NCI-H1105 treated with DMSO at 0.1 percent for 48 hours (cell line): ENCODE measurements at places on chromosomes 13 and 19.

- DNase-seq: no peak
Measured at GRCh38 chr19:52520013-52520412, 7.5 kb upstream of the ZNF808 start.

- DNase-seq: no peak
Measured at GRCh38 chr19:52451241-52451640, 2.1 kb upstream of the ZNF578 start.

- no peak for DNase-seq
Measured at GRCh38 chr19:29107831-29108230, 105.1 kb downstream of the UQCRFS1 start.

DNA sequence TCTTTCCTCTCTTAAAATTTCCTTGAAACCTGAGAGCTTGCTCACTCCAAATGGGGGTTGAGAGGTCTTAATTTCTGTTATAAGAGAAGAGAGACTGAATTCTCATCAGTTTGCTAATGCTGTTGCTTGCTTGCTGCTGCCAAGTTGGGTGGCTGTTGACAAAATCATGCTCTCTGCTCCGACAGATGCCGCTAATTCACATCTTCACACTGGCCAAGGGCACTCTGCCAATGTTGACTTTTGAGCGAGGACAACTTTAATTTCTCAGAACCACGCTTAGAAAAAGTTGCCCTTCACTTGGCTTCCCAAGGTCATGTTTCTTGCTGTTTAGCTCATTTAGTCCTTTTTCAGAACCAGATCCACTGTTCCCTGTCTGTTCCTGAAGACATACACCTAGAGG, 402.9 kb downstream of the HS6ST3 start:
- DNase-seq: peak; percentile 39

GRCh38 chr13:25973576-25973975, 78.2 kb downstream of the SHISA2 start:
- DNase-seq: no peak

GRCh38 chr13:41259875-41260501, 3.4 kb downstream of the MTRF1 start:
- no peak for DNase-seq

GRCh38 chr19:3368848-3369336, 2.5 kb downstream of the NFIC start:
- DNase-seq: no peak

DNA sequence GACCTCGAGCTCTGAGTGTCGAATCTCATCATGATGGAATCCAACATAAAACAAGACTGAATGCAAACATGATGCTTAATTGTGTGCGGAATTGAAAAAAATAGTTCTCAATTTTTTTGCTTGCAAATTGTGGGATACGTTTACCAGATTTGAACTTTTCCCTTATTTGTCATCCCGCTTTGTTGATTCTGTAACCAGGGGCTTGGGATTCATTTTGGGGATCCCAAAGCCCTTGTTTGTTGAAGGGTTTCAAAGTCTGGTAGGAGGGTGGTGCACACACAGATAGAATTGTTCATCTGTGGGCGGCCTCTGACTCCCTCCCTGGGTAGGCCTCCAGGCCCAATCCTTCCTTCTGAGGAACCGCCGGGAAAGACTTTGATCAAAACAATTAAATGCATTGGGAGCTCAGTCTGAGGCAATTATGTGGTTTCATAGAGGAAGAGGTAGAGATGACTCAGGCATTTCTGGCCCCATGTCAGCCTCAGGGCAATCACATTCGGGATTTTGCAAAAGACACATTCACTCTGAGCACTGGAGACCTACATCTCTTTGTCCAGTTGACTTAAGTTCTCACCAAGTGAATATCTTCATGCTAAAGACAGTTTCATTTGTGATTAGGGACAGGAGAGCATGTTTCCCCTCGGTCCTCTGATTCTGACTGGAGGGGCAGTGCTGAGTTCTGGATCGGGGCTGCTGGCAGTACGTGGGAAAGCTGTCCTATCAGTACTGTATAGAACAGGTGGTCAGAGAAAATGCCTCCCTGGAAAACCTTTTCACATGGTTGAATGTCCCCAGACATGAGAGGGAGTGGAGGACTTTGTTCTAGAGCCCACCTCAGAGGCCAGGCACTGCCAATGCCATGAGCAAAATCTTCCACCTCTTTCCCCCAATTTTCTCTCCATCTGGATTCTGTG, 27.8 kb upstream of the IGFL4 start:
- DNase-seq: no peak

- no peak for DNase-seq
Measured at GRCh38 chr19:4483385-4483784, 11.3 kb downstream of the HDGFL2 start.

- DNase-seq: peak; percentile 41
Measured at GRCh38 chr13:110913322-110914080, 1.4 kb downstream of the ANKRD10 start.

DNA sequence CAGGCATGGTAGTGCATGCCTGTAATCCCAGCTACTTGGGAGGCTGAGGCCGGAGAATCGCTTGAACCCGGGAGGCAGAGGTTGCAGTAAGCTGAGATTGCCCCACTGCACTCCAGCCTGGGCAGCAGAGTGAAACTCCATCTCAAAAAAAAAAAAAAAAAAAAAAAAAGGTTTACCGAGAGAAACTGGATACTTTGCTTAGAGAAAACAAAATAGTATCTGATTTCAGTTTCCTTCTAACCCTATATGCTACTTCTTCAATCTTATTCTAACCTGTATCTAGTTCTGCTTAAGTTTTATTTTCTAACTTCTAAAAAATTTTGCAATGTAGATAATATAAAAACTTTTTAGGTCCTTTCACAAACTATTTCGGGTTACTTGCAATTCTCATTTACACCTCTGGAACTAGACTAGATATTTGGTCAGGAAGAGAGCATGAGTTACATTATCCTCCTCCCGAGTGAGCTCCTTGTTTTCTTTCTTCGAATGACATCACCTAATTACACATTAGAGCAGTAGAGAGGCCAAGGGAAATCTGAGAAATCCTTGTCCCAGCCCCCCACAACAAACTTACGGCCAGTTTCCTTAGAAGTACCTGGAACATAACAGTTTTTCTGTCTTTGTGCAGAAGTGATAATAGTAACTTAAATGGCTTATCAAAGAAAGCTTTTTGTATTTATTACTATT, 128.9 kb downstream of the B3GLCT start:
- no peak for DNase-seq

GRCh38 chr13:99346335-99347042, 39.3 kb upstream of the GPR183 start:
- DNase-seq: no peak

GRCh38 chr19:36331353-36332228, 47.4 kb downstream of the ZFP14 start:
- DNase-seq: peak; percentile 19

DNA sequence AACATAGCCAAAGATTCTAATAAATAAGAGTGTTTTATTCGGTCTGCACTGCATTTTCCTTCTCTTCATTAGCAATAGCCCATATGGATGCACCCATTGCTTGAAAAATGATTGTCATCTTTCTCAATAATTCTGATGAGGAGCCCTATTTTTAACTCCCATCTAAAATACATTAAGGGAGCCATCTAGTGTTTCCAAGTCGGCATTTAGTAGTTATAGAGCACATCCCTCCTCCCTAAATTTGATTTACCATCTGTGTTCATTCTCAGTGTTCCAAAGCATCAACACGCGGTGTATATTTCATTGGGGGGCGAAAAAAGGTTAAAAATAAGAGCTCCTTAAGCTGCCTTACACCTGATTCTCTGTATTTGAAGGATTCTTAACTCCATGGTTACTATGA, 119.2 kb upstream of the IPO5 start:
- no peak for DNase-seq

DNA sequence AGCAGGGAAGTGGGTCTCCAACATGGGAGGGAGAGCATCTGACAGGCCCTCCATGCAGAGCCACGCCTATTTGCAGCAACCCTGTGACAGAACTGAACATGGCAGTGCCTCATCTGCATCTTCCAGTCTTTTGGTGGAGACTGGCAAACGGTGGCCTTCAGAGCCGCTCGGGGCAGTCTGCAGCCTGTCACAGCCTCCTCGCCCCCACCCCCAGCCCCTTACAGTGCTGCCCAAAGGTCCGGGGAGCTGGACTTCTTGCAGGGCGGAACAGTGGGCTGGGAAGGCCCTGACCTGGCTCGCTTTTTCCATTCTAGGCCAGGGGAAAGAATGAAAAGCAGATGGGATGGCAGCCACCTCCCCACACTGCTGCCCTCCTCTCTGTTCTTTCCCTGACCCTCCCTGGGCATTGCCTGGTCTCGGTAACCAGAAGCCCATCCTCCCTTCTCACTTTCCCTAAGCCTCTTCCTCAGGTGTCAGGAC, 2.7 kb downstream of the CALM3 start:
- DNase-seq: no peak

DNA sequence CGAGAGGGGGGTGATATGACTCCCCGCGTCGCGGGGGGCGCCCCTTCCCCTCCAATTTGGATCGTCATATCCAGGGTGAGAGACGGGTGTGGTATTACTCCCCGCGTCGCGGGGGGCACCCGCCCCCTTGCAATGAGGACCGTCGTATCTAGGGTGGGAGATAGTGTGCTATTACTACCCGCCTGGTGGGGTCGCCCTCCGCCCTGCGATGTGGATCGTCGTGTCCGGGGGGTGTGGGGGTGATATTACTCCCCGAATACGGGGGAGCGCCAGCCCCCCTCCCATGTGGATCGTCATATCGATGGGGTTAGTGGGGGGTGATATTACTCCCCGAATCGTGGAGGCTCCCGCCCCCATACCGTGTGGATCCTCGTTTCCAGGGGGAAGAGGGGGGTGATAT, 29.2 kb upstream of the RGCC start:
- DNase-seq: no peak

- no peak for DNase-seq
Measured at GRCh38 chr13:75318138-75318833, 163.7 kb downstream of the TBC1D4 start.

DNA sequence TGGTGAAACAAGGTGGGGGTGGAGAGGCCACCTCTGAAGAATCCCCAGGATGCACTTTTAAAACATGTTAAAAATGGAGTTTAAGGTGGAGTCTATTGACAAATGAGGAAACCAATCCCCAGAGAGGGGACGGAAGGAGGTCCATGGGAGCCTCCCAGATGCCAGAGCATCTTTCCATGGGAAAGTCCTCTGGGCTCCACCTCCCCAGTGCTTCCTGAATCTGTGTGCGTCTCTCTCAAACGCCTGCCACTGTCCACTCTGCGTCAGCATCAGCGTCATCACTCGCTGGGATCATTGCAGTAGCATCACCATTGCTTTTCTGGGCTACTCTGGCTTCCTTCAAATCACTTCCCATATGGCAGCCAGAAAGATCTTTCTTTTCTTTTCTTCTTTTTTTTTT, 6.2 kb downstream of the GPR4 start:
- no peak for DNase-seq
